ENCODE measurements at places on chromosomes 12 and 14.

- DNase-seq = peak; percentile 78
Measured at GRCh38 chr12:15220915-15221885, at the start of gene RERG. Gene RERG (minus strand): TSS chr12:15221417. CDS start chr12:15217489, 3,928 bp downstream.

DNA sequence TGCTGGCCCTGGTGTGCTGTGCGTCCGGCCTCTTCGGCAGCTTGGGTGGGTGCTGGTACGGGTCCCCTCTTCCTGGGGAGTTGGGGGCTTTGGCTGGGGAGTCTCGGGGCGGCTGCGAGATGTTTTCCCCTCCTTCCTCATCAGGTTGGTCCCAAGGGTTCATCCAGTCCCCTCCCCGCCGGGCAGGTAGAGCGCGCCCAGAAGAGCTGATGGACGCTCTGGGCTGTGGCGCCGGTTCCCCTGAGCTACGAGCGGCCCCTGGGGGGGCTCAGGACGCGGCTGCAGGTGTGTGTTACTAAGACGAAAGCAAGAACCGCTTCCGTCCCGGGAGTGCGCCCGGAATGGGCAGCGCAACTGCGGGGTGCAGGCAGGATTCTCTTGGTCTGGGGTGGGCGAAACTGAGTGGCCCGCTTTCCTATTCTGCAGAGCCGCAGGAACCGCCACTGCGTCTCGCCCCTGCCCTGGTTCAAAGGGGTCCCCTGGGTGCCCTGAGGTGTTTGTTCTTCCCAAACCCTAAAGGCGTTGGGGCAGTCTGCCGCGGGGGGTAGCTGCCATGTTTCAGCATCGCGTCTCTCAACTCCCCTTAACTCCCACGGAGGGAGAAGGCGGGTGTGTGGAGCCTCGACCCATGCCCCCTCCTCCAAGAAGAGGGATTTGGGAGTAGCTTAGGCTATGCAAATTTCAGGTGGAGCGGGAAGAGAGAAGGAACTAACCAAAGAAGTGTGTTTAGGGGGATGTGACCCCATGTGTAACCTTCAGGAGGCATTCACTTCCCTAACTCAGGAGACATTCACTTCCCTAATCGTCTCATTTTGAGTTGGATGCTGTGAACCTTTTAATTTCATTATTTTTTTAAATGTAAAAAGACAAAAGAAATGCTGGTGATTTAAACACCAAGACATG lies 1.2 kb downstream of the SLC24A4 start:
- DNase-seq = no peak

DNA sequence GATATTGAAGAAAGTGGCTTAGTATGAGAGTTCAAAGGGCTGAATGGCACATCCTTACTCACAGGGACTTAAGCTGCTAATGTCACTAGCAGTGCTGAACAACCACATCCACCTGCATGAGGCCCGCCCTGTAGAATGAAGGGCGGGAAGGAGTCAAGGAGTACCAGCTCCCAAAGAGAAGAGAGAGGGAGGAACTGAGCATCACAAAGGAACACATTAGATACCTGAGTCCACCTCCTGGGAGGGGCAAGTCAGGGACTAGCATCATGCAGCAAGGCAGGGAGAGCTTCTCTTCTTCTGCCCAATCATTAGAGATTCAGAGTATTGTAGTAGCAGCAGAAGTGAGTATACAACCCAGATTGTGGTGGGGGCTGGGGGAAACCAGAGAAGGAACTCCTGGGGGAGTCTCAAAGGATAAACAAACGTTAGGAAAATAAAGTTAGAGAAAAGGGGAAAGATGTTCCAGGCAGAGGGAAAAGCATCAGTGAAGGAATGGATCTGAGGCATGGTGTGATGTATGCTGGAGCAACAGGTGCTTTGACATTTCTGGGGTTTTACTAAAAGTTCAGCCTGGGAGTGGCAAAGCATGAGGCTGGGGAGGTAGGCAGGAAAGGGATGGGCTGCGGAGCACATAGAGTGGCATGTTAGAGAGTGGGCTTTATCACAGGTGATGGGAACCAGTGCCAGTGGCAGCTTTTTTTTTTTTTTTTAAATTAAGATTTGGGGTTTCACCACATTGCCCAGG lies 21.0 kb upstream of the GRIP1 start:
- no peak for DNase-seq

DNA sequence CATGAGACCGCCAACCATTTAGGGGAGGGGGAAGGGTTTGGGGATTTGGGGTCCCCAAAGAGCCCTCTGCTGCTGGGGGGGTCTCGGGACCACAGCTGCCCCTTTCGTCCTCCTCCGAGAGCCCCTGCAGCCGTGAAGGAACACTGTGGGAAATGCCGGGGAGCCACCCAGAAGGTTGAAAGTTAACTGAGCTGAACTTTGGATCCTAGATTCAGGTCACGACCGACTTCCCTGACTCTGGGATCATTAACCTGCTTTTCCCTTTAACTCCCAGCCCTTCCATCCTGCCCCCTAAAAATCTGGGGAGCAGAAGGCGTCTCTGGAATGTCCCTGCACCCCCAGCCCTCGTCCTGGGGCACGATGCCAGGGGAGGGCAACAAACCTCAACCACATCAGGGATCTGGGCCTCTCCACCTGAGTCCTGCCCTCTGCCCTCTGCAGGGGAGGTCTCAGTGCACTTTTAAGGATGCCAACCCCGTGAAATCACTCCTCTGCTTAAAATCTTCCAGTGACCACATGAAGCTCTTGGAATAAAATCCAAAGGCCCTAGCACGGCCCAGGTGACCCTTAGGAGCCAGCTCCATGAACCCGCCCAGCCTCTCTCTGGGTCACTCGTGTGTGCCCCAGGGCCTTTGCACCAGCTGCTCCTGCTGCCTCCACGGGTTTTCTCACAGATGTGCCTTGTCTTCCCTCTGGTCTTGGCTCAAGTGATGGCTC lies 95.0 kb downstream of the RFLNA start:
- no peak for DNase-seq

DNA sequence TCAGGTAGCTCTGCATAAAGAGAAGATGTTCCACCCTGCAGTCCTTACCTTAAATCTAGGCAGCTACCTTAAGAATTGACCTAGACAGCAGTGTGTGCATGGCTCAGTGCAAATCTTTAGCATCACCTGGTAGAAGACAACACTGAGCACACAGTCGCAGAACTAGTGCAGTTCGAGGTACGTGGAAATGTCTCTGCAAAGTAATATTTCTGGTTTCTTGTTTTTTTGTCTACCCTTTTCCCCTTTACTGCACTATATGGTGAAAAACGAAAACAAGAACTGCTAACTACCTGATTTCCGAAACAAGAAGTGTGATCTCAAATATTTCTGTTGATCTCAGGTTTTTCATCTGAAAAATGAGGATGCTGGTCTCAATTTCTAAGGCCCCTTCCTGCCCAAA lies 82.5 kb downstream of the ETV6 start:
- DNase-seq = no peak

- no peak for DNase-seq
Measured at GRCh38 chr14:96243785-96244184, 12.2 kb upstream of the BDKRB1 start.

DNA sequence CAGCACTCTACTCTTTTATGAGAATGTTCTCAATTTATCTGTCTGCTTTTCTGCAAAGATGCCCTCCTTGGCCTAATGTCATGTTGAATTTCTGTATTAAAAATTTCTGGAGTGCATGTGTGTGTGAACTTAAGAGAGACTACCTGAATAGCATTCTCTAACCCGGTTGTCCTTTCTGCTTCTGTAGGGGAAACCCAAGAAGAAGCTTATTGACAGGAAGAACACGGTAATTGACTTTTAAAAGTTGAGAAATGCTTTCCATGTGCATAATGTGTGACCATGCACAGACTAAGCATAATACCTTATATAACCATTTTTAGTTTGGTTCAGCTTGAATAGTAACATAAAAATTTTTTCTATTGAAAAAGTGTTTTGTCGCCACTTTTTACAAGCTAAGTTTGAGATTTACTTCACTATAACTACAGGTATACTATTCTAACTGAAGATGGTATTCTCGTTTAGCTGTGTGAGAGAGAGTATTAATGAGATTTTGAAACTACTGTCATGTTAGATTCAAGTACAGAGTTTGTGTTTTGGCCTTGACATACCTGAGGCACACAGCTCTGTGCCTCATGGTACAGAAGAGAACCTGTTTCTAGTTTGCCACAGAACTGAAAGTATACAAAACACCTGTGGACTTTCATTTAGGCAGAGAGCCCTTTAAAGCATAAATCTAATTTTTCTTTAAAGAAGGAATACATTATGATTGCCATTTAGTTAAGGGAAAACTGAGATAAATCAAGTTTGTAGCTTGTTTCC lies 96.8 kb downstream of the TTLL5 start:
- no peak for DNase-seq

- no peak for DNase-seq
Measured at GRCh38 chr14:81392976-81393643, 7.0 kb downstream of the STON2 start.

GRCh38 chr12:121719926-121720414 lies 7.4 kb downstream of the TMEM120B start:
- no peak for DNase-seq

DNA sequence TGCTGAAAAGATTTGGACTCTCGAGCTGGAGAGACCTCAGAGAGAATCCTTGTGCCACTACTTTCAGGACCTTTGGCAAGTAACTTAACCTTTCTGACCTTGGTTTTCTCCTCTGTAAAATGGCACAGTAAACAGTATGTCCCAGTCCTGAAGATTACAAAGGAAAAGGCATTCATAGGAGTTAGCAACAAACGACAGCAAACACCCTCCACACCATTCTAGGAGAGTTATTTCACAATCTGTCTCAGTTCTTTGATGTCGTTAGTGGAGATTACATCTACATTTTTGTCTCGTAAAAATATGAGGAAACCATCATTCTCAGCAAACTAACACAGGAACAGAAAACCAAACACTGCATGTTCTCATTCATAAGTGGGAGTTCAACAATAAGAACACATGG lies 205.7 kb downstream of the ITPR2 start:
- no peak for DNase-seq

GRCh38 chr14:81209167-81209836 lies 11.5 kb downstream of the GTF2A1 start:
- DNase-seq = no peak

- no peak for DNase-seq
Measured at GRCh38 chr14:61537563-61538463, 157.5 kb upstream of the HIF1A start.

GRCh38 chr12:101925935-101926334 lies 48.6 kb downstream of the DRAM1 start:
- DNase-seq = no peak

DNA sequence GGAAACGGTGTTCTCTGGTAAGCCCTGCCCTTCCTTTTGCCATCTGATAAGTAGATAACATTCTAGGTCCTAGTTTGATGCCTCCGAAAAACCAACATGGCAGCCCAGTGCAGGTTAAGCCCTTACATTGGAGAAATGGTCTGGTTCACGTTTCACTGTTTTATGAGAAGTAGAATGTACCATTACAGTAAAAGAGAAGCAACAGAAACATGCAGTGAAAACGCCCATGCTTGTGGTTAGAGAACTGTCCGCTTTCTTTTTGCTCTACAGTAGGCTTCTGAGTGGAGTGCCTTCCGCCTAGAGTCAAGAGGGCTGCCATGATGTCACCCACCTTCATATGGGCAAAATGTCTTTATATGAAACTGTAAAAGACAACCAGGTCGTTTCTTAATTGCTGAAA lies 190.4 kb upstream of the BCL2L14 start:
- no peak for DNase-seq

GRCh38 chr12:24797901-24798300 lies 151.0 kb downstream of the BCAT1 start:
- DNase-seq = no peak

DNA sequence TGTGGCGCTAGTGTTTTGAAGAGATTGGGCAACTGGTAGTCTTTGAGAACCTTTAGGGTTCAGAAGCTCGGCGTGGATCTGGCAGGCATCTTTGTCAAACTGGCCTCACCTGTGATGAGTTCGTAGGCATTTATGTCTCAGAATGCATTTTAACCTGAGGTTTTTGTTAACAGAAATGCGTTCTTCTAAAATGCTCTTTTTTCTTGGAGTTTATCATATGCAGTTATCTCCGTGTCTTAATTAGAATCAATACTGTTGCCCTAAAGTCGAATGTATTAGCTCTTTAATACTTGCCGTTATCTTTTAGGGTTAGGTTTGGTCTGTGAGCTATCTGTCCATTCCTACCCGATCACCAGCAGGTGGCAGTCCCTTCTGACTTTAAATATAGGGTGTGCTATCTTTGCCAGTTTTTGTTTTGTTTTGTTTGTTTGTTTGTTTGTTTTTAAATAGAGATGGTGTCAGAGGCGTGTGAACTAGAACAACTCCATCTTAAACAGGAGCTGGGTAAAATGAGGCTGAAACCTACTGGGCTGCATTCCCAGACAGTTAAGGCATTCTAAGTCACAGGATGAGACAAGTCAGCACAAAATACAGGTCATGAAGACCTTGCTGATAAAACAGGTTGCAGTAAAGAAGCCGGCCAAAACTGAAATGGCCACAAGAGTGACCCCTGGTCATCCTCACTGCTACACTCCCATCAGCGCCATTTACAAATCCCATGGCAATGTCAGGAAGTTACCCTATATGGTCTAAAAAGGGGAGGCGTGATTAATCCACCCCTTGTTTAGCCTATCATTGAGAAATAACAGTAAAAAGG lies 1.4 kb downstream of the ATF1 start:
- no peak for DNase-seq
